ENCODE measurements at places on chromosomes 5 and 9.

DNA sequence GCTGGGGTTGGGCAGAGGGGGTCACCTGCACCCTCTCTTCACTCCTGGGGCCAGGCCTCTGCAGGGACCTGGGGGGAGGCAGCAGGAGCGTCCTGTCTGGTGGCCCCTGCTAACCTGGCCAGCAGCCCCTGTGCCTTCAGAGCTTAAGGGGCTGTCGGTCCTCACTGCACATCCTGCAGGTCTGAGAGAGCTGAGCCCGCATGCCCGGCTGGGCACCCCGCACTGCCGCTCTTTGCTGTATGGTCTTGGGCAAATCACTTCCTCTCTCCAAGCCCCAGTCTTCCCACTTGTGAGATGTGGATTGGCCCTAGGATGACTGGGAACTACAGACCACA, 7.9 kb downstream of the FLT4 start:
- no peak for DNase-seq

DNA sequence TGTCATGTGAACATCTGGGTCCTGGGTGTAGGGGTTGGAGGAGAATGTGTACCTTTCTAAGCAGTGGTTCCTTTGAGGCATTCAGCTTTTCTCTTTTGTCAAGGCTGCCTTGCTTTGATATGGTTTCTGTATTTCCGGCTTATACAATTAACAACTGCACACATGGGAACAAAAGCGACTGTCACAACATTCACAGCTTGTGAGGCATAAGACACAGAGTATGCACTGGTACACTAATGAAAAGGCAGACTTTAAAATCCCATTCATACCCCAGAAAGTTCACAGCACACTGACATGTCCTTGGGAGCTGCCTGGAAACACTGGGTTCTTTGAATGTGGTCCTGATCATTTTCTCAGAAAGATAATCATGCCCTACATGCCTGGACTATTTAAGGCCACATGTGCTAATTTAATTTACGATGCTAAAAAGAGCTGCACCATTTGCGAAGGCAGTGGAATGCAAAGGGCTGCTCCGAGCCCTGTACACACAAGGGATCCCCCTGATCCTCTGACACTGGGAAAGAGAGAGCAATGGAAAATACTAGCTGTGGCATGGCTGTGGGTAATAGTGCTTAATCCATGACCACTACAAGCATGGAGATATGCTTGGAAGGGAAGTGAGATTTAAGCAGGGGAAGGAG, 131.8 kb downstream of the EFNA5 start:
- no peak for DNase-seq

DNA sequence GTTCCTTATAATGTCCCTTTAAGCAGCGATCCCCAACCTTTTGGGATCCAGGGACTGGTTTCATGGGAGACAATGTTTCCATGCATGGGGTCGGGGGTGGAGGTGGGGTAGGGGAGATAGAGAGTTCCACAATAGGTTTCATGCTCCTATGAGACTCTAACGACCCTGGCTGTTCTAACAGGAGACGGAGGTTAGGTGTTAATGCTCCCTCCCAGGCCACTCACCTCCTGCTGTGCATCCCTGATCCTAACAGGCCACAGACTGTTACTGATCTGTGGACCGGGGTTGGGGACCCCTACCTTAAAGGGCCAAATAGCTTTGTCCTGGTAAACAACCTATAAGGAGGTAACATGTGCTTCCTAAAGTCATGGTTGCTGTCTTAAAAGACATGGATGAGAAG, 602.5 kb upstream of the RGMB start:
- no peak for DNase-seq

- DNase-seq: no peak
Measured at GRCh38 chr5:111116550-111116949, 24.4 kb downstream of the WDR36 start.

DNA sequence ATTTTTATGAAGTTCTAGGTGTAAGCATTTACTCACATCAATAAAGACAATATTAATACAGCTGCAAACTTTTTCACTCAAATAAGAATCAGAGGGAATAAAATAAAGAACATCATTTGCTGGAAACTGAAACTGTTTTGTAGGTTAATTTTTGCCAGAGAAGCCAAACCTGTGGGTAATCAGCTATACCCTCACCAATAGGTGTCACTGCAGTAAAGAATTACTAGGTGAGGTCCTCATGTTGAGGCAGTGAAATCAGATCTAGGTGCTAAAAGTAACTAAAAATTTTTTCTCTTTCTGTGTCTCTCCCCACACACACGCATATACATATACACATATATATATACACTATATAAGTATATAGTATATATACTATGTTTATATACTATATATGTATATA, 1016.3 kb upstream of the SEMA6A start:
- DNase-seq: peak; percentile 6

- DNase-seq: no peak
Measured at GRCh38 chr5:173020643-173021042, 35.5 kb upstream of the CREBRF start.

GRCh38 chr9:121207371-121207940, 5.8 kb upstream of the RAB14 start:
- no peak for DNase-seq

DNA sequence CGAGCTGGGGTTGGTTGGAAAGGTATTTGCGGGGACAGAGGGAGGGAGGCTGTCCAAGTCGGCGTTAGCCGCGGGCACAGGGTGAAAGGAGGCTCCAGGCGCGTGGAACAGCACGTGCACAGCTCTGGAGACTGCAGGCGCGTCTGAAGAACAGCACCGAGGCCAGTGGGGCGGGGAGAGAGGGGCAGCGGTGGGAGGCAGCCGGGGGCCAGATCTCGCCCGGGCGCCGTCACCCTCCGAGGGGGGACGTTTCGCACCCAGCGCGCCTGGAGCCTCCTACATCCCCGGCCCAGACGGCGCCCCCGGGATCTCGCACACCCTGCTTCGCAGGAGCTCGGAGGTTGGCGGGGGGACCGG, 79.6 kb downstream of the NTNG2 start:
- no peak for DNase-seq

DNA sequence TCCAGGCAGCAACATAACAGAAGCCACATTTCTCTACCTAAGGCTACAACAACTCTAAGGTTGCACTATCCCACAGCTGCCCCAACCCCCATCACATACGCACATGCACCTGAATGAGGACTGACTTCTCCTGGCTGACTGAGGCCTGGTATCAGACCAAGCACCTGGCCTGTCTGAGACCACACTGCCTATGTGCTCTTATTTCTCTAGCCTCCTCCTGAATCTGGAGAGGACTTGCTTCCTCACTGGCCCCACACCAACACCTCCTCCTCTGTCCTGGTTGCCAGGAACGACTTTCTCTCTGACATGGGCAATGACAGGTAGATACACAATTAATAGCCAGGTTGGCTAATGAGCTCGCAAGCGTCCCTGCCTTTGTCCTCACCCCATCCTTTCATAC, 14.9 kb upstream of the VDAC1 start:
- DNase-seq: no peak

DNA sequence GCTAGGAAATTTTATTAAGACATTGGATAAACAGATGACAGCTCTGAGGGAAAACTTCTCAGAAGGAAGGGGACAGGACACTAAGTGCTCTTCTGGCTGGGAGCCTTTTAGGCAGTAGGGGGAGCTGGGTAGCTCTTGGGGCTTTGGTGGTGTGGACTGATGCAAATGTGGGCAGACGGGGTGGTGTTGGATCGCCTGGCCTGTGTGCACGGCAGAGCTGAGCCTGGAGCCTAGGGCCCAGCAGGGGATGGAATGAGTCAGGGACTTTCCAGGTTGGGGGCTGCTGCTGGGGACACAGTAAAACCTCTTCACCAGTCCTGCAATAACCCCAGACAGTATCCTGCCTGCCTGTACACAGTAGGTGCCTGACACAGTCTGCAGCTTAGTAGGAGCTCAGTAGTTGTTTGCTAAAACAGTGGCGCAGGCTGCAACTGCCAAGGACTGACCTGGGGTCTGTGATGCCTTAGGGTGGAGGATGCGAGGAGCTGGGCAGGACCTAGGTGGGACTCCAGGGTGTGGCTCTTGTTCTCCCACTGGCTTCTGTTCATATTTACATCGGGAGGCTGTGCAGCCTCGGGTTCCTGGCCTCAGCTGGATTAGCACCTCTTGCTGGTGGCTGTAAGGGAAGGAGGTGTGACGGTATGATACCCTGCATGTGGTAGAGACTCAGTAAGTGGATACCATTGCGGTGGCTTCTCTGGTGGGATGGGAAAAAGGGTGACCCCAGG, 83.8 kb downstream of the DAB2IP start:
- DNase-seq: peak; percentile 72

- DNase-seq: peak; percentile 42
Measured at GRCh38 chr5:133818031-133818431, 150.4 kb downstream of the C5orf15 start.

DNA sequence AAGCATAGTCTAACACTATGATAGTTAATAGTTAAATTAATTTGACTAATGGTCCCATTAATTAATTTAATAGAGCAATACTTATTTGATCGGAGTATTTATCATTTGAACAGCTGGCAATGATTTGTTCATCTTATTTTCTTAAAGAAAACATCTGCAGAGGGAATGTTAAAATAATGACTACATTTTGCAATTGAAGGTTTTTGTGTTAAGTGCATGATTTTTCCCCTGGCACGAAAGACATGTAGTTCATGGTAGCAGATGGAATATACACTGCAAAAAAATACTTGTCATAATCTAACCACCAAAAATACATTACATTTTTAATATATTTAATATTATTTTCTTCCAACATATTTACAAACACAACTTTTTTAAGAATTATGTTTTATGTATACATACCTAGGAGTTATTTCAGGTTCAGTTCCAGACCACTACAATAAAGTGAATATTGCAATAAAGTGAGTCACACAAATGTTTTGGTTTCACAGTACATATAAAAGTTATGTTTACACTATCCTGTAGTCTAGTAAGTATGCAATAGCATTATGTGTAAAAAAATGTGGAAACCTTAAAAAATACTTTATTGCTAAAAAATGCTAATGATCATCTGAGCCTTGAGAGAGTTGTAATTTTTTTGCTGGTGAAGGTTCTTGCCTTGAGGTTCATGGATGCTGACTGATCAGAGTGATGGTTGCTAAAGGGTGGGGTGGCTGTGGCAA, 292.6 kb upstream of the DAB2 start:
- peak; percentile 57 for DNase-seq

GRCh38 chr5:131863700-131864099, 66.9 kb upstream of the FNIP1 start:
- DNase-seq: no peak

- no peak for DNase-seq
Measured at GRCh38 chr5:176447591-176447977, 601 bp upstream of the FAF2 start.

DNA sequence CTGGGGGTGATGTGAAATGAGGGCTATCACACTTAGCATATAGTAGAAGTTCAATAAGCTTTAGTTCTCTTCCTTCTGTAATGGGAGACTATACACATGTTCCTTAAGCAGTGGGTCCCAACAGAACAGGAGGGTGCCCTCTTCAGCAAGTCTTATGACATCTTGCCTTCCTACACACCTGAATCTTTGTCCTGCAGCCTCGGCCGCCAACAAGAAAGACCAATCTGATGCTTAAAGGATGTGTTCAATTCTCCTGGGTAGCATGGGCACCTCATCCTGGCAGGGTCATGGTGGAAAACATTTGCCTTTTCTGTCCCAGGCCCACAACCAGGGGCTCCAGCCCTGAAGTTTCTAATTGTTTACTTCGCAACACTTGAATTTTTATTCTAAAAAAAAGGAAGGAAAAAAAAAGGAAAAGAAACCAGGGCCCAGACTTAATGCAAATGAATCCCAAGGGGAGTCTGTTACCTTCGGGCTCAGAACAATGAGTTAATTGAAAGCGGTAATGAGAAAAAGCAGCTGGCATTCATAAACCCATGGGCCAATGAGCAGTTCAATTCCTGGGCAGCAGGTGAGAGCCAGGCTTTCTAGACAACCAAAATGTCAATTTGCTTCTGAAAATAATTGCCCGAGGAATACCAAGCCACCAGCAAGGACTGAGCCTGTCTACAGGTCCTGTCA, 26.2 kb upstream of the SMAD5 start:
- DNase-seq: no peak

- peak; percentile 60 for DNase-seq
Measured at GRCh38 chr5:180873615-180874520, 12.8 kb upstream of the ZFP62 start.

DNA sequence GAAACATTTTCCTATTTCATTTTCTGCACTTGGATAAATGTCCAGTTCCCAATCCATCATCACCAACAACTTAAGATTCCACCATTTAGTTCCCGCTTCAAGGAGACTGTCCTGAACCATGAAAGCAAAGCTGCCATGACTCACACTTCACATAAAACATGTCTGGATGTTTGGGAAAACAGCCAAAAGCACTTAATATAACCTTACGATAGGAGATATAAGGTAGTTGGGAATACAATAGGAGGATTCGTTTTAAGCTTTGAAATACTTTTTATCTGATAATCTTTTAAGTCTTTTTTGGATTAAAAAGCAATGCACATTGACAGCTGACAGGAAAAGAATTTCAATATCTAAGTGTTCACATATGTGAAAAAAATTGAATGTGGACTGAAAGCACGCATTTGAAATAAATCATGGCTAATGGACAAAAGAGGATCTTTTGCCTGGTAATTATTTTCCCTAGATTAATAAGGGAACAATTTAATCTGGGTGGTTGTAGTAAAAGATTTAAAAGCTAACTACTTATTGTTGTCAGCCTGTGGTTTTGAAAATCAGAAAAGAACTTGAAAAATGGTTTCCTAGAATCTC, 17.3 kb upstream of the TGFBI start:
- peak; percentile 96 for DNase-seq

GRCh38 chr9:133378408-133378962, 2.3 kb downstream of the STKLD1 start:
- no peak for DNase-seq

DNA sequence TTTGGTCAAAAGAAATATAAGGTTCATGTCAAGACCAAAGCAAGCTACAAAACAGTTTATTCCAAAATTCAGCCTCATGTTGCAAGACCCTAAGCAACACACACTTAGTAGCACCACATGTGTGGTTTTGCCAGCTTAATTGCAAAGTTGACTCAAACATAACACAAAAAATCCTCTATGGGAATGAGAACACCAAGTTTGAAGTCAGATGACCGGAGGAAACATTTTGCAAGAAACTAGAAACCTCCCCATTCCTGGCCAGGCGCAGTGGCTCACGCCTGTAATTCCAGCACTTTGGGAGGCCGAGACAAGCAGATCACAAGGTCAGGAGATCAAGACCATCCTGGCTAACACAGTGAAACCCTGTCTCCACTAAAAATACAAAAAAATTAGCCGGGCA, 261.8 kb downstream of the EBF1 start:
- no peak for DNase-seq

DNA sequence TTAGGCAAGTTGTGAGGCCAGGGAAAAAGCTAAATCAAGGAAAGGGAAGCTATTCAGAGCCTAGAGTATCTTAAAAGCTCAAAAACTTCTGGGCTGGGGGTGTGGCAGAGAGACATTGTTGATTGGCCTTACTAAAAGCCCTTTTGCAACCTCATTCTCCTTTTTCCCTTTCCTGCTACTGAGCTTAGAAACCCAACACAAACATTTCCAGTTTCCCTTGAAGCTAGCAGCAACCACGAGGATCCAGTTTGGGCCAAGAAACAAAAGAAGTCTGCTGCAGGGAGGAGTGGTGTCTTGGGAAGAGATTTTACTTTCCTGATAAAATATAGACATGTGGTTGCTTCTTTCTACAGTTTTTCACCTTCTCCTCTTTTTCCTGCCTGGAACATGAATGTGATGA, 135.5 kb upstream of the KLF9 start:
- DNase-seq: no peak

All from ELR (cell line).